ENCODE measurements at places on chromosomes 13 and 19.

DNA sequence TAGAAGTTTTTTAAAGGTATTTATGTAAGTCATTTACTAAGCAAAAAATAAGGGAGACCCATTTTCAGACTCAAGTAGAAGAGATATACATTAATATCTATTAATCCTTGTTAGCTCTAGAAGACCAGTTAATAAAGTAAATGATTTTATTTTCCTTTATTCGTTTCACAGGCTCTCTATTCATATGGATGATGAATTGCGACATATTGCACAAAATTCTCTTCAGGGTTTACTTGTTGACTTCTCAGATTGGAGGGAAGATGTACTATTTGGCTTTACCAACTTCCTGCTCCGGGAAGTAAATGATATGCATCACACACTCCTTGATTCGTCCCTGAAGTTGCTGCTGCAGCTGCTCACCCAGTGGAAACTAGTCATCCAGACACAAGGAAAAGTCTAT lies 139.3 kb downstream of the FRY start:
- DNase-seq: no peak

GRCh38 chr13:65865206-65865605 lies 1364.9 kb downstream of the PCDH9 start:
- DNase-seq: no peak

GRCh38 chr13:32660227-32660626 lies 74.0 kb downstream of the PDS5B start:
- DNase-seq: no peak

DNA sequence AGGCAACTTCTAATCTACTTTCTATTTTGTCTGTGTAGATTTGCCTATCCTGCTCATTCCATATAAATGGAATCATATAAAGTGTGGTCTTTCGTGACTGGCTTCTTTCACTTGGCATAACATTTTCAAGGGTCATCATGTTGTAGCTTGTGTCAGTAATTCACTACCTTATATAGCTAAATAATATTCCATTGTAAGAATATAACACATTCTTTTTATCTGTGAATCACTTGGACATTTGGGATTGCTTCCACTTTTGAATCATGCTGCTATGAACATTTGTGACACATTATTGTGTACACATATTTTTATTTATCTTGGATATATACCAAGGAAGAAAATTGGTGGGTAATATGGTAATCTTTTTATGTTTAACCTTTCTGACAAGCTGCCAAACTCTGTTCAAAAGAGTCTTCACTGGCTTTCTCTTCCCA lies 89.0 kb upstream of the CSNK1A1L start:
- DNase-seq: no peak

DNA sequence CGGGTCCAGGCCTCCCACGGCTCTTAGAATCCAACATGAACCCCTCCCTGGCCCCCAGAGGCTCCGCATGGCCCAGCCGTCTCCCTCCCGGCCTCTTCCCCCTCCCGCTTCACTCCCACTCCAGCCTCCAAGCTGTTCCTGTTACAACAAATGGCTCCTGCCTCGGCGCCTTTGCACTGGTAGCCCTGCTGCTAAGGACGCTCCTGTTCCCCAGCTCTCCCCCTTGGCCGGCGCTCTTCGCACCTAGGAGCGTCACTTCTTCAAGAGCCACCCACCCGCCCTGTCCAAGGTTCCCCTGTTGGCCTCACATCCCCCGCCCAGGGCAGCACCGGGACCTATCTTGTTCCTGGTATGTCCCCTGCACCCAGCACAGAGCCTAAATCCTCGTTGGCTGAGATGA lies 9.4 kb downstream of the CCDC124 start:
- DNase-seq: no peak

DNA sequence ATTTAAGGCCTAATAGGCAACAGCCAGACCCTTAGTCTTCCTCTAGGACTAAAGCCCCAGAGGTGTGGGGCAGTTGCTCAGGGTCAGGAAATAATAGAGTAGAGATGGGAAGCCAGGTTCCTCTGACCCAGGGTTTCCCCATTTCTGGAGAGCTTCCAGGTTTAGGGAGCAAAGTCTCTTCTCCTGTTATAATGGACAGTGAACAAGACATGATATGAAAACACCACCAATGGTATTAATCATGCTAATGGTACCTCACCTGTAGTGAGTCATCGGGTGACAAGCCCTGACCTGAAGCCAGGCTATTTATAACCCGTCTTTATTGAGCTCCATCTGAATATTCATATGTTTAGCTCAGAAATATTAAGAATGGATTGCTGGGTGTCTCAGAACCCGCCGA lies 24.6 kb downstream of the BICRA start:
- no peak for DNase-seq

DNA sequence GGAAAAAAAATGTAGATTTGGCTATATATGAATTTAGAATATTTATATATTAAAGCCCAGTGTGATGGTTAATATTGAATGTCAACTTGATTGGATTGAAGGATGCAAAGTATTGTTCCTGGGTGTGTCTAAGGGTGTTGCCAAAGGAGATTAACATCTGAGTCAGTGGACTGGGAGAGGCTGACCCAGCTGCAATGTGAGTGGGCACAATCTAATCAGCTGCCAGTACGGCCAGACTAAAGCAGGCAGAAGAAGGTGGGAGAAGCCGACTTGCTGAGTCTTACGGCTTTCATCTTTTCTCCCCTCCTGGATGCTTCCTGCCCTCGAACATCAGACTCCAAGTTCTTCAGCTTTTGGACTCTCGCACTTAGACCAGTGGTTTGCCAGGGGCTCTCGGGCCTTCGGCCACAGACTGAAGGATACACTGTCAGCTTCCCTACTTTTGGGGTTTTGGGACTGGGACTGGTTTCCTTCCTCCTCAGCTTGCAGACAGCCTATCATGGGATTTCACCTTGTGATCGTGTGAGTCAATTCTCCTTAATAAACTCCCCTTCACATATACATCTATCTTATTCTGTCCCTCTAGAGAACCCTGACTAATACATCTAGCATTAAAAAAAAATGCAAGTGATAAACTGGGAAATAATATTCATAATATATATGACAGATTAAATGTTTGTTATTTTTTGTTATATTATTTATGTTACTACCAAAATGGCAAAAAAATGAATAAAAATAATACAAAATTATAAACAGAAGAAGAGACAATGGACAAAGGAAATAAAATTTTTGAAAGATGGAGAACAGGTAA lies 122.4 kb downstream of the DLEU7 start:
- DNase-seq: no peak

GRCh38 chr19:45782820-45783785 lies 813 bp upstream of the DMPK start:
- DNase-seq: no peak

- DNase-seq: no peak
Observed at GRCh38 chr19:53917356-53917755, 8.3 kb downstream of the CACNG7 start.

DNA sequence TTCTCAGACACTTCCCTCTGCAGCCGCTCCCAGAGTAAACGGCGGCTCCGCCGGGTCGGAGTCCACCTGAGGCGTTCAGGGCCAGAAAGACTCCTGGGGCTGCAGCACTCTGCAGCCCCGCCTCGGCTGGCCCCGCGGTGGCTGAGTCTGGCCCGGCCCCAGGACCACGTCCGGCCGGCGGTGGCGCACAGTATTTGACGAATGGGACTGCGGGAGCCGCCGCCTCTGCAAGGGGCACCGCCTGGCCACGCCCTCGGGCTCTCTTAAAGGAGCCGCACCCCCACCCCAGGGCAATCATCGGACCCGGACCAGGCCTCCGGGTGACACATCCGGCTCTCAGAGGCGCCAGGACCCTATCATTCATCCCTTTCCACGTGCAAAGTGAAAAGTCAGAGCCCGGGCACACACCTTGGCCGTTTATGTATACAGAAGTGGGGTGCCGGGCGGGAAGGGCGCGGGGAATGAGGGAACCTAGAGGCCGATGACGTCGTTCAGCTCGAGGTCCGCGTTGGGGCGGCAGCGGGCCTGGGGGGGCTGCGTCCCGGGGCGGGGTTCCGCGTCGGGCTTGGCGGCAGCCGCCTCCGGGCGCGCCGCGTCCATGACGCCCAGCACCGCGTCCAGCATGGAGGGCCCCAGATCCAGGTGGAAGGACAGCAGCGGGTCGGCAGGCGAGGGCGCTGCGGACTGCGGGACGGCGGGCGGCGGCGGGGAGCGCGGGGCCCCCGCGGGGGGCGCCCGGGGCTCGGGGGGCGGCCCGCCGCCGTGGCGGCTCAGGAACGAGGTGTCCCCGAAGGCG lies 1.2 kb upstream of the LENG9 start:
- DNase-seq: peak; percentile 84

GRCh38 chr13:43879755-43880181 lies at the start of gene LACC1:
TSS of gene LACC1 (plus strand) at chr13:43879904. CDS start at chr13:43880986, 1,082 bp downstream.
- DNase-seq: peak; percentile 42

GRCh38 chr13:93268327-93269028 lies 41.9 kb downstream of the GPC6 start:
- no peak for DNase-seq

DNA sequence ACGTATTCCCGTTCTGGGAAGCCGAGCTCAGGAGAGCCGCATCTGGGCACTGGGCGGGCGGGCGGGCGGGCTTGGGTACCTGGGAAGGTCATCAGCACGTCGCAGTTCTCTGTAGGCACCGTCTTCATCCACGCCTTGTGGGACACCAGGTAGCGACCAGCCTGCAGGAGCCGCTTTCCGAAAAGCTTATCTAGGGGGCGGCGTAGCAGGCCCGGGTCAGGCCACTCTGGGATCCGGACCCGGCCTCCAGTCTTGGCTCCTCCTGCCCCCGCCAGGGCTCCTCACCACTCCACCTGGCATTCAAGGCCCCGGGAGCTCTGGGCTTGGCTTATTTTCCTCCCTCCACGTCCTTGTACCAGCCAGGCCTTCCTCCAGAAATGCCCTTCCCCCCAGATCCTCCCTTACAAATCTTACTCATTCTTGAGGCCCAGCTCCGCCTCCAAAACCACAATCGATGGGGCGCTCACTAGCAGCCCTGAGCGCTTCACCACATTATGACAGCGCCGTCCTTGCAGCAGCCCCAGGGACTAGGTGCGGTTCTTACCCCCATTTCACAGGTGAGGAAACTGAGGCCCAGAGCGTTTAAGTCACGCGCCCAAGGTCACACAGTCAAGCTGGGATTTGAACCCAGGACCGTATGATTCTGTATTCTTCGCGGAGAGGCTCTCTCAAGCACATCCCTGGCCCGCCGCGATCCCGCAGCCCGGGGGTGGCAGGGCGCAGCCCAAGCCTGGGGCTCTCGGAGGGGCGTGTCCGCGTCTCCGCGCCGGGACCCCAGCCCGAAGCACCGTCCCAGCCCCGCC lies 843 bp downstream of the ANO8 start:
- DNase-seq: peak; percentile 13

GRCh38 chr13:21075379-21076249 lies 14.2 kb upstream of the LATS2 start:
- no peak for DNase-seq

DNA sequence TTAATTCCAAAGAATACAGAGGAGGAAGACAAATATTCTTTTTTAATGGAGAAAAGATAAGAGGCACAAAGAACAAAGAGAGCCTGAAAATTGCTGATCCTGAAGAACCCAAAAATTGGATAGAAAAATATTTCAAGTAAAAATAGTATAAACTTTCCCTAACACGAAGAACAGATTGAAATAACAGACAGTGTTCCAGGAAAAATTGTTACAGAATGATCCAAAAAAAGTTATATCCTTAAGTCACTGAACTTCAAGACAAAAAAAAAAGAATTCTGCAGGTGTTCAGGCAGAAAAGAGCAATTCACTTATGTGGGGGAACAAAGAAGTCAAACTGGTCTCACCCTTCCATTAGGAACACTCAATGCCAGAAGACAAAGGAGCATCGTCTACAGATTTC lies 160.2 kb downstream of the KLF12 start:
- no peak for DNase-seq

- no peak for DNase-seq
Observed at GRCh38 chr13:79870123-79870522, 389.2 kb downstream of the NDFIP2 start.

DNA sequence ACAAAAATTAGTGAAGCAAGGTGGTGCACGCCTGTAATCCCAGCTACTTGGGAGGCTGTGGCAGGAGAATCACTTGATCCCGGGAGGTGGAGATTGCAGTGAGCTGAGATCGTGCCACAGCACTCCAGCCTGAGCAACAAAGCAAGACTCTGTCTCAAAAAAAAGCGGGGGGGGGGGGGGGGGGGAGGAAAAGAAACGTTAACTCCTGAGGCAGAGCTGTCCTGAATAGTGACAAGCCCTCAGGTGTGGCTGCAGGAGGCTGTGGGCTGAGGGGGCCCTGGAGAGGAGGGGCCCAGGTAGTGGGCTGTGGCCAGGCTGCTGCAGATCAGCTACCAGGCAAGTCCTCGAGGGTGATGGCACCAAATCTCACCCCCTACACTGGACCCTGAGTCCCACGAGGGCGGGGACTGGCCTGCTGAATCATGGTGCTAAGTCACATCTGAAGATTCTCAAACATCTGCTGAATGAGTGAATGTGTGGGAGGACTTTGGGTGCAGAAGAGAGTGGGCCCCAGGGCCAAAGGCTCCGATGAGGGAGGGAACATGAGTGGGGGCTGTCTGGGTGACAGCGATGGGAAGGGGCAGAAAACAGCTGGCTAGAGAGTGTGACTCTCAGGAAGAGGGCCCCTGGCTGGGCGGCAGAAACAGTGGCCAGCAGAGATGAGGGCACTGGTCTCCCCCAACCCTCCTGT lies 24.6 kb upstream of the ATP1A3 start:
- no peak for DNase-seq

DNA sequence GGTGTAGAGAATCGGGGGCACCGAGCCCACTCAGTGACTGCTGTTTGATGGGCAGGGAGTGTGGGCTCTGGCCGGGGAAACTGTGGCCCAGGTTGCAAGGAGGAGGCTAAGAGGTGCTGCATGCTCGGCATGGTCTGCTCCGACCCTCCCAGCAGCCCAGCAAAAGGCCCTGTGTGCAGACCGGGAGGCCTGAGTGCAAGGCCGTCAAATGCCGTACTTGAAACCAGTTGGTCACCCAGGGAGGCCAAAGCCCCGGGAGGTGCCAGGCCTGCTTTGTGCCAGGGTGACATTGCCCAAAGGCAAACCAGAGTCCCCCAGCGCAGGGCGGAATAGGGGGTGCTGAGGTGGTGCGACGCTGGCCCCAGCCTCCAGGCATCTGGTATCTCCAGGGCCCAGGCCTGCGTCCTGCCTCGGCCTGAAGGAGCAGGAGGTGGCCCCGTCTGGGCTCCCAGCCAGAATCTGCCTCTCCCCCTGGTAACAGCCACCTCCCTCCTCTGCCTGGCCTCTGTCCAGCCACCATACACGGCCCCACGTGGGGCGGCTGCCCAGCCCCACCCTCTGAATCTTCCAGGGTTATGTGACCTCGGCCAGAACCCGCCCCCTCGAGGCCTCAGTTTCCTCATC lies 4.0 kb downstream of the PIK3R2 start:
- DNase-seq: no peak

Measured in SW 1271 (cell line).